ENCODE measurements at places on chromosomes 5 and 9.
A peak's percentile ranks its signal among the peaks of the same experiment; 100 is the strongest.

GRCh38 chr9:99820685-99821395, 845 bp upstream of the NR4A3 start:
- peak; percentile 28 for DNase-seq

- DNase-seq, result no peak
Observed at GRCh38 chr9:35517131-35517530, 27.2 kb downstream of the RUSC2 start.

GRCh38 chr5:167509076-167509475, 782.4 kb upstream of the WWC1 start:
- no peak for DNase-seq

- DNase-seq, result no peak
Observed at GRCh38 chr9:1273859-1274258, 223.7 kb downstream of the DMRT2 start.

DNA sequence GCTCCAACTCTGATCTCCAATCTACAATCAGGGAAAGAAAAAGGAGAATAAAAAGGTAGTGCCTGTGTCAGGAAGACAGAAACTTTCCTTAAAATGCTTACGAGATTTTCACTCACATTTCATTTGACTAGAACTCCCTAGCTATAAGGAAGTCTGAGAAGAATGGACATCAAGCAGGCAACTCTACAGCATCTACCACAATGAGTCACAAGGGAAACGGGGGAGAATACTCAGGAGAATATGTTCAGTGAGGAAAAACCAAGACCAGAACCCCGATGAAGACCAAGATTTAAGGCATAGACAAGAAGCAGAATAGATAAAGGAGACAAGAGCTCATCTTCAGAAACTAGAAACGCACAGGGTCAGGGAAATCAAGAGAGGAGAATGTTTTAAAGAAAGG, 9.0 kb upstream of the SETD9 start:
- DNase-seq, result no peak

GRCh38 chr5:73564018-73564417, 1.4 kb downstream of the ANKRA2 start:
- DNase-seq, result no peak

DNA sequence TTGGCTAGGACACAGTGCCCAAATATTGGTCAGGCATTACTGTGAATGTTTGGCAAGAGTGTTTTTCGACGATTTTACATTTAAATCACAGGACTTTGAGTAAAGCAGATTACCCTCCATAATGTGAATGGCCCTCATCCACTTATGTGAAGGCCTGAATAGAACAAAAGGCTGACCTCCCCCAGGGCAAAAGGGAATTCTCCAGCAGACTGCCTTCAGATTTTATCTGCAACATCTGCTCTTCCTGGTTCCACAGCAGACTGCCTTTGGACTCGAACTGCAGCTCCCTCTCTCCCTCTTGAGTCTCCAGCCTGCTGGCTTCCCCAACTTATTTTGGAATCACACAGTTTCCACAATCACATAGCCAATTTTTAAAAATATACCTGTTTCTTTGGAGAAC, 7.1 kb upstream of the TMEM215 start:
- no peak for DNase-seq

DNA sequence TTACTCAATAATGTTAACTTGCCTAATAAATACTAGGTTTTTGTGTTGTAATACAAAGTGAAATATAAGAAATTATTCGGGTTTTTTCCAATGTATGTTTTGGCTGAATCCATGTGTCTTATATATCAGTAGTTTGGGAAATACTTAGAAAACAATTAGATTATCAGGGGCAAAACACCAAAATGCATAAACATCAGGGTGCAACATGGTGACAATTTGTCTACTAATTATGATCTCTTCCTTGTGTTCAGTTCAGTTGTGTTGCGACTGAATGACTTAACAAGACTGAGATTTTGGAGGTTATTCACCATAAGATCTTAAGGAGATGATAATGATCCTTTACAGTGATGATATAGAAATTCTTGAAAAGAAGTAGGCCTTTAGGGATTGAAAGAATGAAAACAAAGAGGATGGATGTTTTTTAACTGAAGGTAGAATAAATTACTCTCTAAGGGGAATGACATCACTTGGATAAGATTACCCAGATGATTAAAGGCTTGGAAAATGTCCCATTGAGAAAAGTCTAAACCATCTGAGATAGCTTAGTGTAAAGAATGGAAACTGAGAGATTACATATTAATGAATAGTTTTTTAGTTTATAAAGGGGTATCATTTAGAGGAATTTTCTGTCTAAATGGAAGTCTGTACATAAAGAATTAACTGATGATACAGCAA, 415.8 kb downstream of the SPATA31D1 start:
- no peak for DNase-seq

DNA sequence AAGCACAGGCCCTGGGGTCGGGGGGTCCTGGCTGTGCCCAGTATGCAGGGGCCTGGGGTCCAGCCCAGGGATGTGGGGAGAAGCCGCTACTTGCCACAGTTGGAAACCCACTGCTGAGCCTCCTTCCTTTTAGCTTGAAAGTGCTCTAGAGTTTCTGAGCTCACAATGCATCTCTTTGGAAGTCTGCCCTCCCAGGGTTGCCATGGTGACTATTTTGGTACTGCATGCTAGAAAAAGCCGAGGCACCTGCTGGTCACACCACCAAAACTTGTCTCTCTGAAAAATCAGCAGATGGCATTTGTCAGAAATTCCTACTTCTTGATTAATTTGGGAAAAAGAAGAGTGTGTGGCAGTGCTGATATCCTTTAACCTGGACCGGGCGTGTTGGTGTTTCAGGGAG, 151.8 kb downstream of the SEC61B start:
- no peak for DNase-seq

GRCh38 chr5:113249206-113249605, 185.6 kb downstream of the TSSK1B start:
- no peak for DNase-seq
